ENCODE measurements at places on chromosomes 16 and 17.
A peak's percentile ranks its signal among the peaks of the same experiment; 100 is the strongest.

DNA sequence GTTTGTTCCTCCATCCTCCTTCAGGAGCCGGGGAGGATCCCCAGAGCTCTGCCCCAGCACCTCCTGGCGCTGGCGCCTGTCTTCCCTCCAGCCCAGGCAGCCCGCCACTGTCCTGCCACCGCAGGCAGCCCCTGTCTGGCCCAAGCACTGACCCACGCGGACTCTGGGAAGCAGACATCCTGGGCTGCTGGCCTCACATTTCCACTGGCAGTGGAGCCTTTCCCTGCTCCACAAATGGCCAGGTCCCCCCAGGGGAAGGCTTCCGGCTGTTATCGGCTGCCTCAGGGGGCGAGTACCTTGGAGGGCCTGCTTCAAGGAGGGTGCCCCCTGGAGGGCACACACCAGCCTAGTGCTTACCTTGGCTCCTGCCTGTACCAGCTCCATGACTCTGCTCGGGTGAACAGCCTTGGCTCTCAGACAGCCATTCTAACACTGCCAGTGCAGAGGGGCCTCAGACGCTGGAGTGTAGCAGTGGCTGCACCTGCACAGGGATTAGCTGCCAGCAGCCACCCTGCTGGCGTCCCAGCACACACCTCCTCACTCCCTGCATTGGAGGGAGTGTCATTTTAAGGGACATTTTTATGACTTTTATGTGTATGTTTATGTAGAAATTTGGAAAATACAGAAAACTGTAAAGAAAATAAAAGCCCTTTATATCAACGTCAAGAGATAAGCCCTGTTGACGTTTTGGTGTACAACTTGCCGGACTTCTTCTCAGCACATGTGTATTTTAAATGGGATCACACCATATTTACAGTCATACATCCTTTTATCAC, 21.0 kb downstream of the ACE start:
- DNase-seq = no peak

GRCh38 chr17:39600288-39600996, 7.3 kb downstream of the NEUROD2 start:
- DNase-seq = no peak

DNA sequence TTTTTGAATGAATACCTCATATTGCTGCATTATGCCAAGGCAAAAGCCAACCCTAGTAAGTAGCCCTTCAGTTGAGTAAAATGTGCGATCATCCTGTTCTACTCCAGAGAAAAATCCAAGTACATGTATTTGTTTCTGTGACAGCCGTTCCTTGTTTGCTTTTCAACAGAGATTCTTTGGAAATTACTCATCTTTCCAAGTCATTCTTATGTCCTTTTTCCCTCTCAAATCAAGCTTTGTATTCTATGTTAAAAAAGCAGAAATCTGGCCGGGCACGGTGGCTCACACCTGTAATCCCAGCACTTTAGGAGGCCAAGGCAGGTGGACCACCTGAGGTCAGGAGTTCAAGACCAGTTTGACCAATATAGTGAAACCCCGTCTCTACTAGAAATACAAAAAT, 112.9 kb upstream of the HAS3 start:
- DNase-seq = no peak

DNA sequence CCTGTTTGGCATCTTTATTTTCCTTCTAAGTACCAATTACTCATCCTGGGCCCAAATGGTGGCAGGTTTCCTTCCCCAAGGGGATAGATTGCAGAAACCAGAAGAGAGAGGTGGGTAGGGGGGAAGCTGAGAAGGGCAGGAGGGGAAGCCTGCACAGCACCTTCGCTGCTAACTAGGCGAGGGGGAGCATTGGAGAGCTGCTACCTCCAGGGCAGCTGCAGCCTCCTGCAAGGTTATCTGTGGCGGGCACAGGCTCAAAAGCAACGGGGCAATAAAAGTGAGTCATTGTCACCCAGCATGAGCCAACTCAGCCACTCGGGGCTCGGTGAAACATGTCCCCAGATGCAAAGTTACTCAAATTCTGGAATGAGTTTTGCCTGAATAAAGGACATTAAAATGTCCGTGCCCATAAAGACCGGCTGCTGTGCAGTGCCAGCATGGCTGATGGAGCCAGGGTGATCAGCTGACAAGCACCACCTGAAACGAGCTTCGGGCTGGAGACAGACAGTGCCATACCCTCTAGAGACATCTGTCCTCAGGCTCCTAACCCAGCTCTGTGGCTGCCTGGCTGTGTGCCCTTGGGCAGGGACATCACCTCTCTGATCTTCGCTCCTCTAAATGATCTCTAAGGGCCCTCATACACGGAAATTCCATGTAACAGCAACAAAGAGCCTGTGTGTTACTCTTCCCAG, 68.1 kb upstream of the GRIN2A start:
- no peak for DNase-seq

DNA sequence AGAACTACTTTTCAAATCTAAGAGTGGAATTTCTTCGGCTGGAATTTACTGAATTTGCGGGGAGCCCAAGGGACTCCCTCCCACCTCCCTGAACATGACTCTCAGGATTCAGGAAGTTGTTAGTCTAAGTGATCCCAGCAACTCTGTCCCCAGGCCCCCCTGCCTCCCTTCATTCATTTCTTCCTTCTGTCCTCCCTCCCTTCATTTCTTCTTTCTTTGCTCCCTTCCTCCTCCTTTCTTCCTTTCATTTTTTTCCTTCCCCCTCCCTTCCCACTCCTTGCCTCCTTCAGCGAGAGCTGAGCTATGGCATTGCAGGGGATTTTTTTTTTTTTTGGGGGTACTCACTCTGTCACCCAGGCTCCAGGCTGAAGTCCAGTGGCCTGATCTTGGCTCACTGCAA, 10.9 kb upstream of the JUP start:
- no peak for DNase-seq

DNA sequence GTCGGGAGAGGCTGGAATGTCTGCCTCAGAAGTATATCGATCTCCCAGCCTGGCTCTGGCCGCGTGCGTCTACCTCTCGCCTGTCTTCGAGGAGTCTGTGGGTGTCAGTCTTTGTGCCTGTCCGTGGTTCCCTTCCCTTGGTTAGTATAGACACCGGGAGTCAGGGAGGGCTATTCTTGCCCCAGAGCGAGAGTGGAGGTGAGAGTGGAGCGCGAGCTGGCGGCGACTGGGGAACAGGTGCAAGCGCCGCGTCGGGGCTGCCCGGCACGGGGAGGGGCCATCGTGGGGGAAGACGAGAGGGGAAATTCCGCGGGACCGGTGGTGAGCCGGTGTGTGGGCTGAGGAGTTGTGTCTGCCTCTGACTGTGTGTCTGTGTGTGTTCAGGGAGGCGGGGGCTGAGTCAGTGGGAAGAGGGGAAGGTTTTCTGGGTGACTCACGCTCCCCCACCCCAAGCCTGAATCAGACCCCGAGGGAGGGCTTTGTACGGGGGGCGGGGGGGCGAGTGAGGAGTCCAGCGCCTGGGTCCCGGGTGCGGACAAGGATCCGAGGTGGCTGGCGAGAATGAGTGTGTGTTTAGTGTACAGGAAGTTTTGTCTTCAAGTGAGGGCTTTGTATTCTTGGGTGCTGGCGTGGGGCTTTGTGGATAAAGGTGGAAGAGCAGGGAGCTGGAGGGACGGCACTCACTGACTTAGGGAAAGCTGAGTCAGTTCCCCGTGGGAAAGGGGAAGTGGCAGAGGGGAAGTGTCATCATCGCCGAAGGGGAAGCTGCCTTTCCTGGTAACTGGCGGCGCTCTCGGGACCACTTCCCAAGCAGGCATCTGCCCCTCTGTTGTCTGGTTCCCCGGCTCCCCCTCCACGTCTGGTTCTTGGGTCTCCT, 8.6 kb downstream of the KDM6B start:
- peak; percentile 86 for DNase-seq

DNA sequence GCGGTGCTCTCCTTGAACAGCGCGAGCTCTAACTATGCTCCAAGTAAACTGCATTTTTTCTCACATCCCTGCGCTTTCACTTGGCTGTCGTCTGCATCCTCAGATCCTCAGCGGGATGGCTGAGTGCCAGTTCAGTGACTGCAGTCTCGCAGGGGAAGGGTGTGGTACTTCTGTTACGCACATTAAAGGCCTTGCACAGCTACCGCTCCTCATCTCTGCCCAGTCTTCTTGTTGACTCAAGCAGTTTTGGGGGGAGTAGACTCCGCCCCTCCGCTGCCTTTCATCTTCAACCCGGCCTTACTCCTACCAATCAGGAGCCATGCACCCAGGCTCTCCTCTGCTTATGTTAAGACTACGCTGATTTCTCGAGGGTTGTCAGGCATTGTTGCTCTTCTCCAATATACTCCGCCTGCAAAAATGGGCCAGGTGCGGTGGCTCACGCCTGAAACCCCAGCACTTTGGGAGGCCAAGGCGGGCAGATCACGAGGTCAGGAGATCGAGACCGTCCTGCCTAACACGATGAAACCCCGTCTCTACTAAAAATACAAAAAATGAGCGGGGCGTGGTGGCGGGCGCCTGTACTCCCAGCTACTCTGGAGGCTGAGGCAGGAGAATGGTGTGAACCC, 10.0 kb downstream of the ATP5PD start:
- no peak for DNase-seq

- no peak for DNase-seq
Measured at GRCh38 chr17:43940630-43941029, 1.6 kb downstream of the PPY start.

DNA sequence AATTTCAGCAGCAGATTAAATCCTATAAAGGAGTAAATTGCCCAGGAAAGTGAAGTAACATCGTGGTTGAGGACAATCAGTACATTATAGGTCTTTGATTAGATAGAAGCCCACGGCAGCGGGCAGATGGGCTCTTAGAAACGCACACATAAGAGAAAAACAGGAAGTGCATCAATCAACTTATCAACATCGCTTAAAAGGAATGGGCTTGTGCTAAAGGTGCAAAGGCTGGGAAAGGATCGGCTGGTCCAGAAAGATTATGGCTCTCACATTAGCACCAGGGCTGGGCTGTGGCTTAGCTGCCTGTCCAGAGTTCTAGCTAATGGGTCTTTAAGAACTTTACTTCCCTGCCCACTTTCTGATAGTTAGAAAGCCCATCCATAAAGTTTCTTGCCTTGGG, 292.0 kb upstream of the TNRC6C start:
- DNase-seq = no peak

DNA sequence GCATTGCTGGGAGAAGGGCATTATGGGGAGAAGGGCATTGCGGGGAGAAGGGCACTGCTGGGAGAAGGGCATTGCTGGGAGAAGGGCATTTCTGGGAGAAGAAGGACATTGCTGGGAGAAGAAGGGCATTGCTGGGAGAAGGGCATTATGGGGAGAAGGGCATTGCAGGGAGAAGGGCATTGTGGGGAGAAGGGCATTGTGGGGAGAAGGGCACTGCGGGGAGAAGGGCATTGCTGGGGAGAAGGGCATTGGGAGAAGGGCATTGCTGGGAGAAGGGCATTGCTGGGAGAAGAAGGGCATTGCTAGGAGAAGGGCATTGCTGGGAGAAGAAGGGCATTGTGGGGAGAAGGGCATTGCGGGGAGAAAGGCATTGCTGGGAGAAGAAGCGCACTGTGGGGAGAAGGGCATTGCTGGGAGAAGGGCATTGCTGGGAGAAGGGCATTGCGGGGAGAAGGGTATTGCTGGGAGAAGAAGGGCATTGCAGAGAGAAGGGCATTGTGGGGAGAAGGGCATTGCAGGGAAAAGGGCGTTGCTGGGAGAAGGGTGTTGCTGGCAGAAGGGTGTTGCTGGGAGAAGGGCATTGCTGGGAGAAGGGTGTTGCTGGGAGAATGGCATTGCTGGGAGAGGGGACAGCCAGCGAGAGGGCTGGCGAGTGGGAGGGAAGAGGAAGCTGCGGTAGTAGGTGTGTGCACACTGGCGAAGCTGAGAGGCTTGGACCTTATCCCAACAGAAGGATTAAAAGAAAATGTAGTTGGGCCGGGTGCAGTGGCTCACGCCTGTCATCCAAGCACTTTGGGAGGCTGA, 4.6 kb upstream of the PYDC1 start:
- DNase-seq = no peak

DNA sequence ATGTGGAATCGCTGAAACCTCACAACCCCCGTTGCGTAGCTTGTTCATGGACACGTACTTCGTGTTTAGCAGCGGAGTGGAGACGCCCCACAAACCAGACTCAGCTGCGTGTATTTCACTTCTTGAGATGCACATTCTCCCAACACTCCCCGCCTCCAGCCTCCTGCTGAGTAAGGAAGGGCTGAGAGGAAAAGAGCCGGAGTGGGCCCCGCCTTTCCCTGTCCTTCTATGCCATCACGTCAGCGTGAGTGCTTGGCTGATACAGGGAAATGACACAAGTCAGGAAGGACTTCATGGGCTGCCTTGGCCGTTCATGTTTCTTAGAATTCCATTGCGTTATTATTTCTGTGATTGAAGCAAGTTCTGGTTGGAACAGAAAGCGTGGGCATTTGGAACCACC, 68.6 kb upstream of the CBX4 start:
- DNase-seq = no peak

DNA sequence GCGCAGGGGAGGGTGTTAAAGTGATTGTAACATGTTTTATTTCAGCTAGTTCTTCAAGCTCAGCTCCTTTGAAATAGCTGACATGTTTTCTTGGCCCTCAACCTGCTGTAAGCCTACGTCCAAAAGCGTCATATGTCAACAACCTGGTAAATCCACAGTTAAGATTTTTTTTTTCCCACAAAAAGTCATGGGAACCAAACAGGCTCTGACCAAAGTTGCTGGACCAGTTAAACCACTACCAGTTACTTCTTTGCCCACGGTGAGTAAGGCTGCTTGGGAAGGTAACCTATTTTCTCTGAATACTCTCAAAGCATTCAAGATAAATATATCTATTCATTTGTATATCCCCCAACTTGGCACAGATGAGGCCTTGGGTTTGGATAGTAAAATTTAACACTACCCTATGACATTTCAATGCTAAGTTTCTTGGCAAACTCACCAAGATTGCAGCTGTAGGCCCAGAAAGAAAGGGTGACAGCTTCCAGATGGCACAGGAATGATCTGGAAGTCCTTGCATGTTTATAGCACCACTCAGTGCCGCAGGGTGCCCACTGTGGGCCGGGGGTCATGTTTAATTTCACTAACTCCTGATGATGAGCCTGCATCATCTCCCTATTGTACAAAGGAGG, 166.2 kb downstream of the XYLT1 start:
- DNase-seq = no peak

DNA sequence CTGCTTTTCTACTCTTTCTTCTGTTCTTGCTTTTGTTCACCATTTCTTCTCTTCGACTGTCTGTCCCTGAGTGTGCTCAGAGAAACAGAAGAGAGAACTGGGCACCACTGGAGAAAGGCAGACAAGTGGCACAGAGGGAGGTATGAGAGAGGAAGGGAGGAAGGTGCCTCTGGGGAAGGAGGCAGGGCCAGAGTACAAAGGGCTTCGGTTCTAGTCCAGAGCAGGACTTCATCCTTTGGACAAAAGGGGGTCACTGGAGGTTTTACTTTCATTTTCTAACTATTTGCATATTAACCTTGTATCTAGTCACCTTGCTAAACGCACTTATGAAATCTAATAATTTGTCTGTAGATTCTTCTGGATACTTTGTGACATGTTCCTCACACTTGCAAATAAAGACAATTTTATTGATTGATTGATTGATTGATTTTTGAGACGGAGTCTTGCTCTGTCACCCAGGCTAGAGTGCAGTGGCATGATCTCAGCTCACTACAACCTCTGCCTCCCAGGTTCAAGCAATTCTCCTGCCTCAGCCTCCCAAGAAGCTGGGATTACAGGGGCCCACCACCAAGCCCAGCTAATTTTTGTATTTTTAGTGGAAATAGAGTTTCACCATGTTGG, 13.5 kb downstream of the ITGB4 start:
- DNase-seq = no peak

- no peak for DNase-seq
Measured at GRCh38 chr17:10050597-10051101, 145.6 kb upstream of the RCVRN start.

- DNase-seq = no peak
Measured at GRCh38 chr17:41052566-41052965, 2.5 kb downstream of the KRTAP2-2 start.
